NCI-H2171 treated with DMSO at 0.1 percent for 48 hours (cell line): ENCODE measurements at places on chromosomes 4 and X.

DNA sequence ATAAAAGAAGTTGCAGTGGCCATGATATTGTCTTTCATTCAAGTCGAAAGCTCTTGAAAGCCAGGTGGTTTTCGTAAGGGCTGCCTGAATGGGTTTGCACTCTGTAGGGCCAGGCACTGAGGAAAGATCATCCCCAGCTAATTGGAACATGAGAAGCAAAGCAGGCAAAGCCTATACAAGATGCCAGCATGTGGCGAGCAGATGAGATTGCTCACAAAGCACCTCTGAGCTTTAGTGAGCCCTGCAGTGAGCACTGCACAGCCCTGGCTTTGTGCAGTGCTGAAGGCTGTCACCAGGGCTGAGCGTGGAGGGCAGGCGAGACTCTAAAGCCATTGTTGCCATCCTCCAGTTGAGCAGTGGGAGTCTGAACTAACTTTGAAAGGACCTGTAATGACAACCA lies 53.8 kb downstream of the HADH start:
- DNase-seq, result no peak

DNA sequence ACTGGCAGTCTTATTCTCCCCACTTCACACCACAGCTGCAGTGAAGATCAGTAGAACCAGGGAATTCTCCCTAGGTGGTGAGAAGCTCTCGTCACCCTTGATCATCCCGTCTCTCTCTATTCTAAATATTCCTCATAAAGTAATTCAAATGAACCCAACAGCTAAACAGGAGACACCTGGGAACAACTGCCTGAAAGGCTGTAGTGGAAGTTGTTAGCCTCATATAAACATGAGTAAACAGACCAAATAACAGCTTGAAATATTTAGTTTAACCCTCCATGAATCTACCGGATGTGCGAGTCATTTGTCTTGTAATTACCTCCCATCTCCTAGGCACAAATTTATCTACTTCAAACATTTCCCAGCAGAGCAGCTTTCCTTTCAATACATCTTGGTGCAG lies 30.4 kb upstream of the APELA start:
- DNase-seq, result no peak

- DNase-seq, result peak; percentile 41
Measured at GRCh38 chr4:73704314-73705055, 35.9 kb upstream of the CXCL8 start.

DNA sequence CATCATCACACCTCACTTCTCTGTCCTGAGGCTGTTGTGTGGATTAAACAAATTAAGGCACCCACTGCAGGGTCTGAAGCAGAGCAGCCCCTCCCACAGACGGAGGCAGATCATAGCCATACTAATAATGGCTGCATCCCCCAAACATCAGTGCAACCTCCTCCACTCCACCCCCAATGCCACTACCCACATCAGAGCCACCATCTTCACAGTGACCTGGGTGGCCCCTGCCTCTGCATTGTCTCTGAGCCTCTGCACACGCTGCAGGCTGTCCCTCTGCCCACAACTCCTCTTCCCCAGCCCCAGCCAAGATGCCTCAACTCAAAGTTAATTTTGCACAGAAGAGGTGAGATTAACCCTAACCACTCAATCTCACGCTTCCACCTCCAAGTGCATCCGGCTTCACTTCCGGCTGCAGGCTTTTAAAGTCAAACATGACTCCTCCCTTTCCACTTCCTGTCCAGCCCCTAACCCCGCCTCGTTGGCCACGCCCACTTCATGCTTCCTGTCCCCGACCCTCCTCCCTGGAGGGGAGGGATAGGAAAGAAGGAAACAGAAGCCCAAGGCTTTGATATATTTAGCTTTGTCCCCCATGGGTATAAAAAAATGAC lies 22.7 kb downstream of the JAKMIP1 start:
- DNase-seq, result no peak
